ENCODE measurements at places on chromosomes 12 and 14. TPM values are rescaled to one million over a fixed set of nuclear protein-coding genes. Genes with fewer than 3 reads are reported as not detected.

Gene AREL1
- total RNA-seq: 50.2 TPM

- peak overlapping the region; percentile 88 for H3K27ac ChIP-seq
- H3K36me3 ChIP-seq: no peaks in the 10 kb centered on the region
- no peak for DNase-seq
- H3K4me1 ChIP-seq: peaks cover 98% of the 10 kb centered on the region
- H3K27me3 ChIP-seq: no peaks in the 10 kb centered on the region
- peak overlapping the region; percentile 83 for H3K4me3 ChIP-seq
Measured at GRCh38 chr14:73744874-73745529, 30.8 kb upstream of the PNMA1 start.

Gene ANO2
- not detected for total RNA-seq

Gene MYF5
- total RNA-seq: not detected

DNA sequence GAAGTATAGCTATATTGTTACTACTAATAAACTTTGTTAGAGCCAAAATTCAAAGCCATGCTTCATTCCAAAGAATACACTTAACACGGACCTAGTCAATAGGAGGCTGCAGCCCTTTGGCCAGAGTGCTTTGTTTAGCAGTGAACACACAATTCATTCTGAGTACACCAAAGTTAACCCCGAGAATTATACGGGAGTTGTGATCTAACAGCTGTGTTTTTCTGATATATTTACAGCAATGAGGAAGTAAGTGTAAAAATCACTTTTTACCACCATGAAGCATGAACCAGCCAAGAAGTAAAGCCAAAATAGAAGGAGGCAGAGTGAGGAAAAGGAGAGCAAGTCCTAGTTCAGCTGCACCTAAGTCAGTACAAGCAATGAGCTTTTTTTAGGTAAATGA is 156.8 kb upstream of the PDE3A start:
- no peaks in the 10 kb centered on the region for H3K36me3 ChIP-seq
- no peak overlapping the region for H3K4me3 ChIP-seq
- H3K27me3 ChIP-seq: no peaks in the 10 kb centered on the region
- H3K27ac ChIP-seq: no peak overlapping the region
- DNase-seq: no peak

DNA sequence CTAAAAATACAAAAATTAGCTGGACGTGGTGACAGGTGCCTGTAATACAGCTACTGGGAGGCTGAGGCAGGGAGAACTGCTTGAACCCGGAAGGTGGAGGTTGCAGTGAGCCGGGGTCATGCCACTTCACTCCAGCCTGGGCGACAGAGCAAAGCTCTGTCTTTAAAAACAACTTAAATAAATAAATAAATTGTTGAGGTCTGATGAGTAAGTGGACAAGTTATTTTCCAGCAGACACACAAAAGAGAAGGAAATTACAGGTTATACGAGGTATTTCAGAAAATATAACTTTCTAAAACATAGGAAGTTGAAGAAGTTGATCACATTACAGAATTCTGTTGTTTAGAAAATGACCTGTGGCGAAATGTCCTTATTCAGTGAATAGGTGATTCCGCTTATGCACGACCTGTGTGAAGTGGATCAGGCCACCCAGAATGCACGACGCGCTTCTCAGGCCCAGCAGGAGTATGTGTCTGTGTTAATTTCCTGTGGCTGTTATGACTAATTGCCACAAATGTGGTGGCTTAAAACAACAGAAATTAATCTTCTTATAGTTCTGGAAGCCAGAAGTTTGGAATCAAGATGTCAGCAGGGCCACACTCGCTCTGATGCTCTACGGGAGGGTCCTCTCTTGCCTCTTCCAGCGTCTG is 38.1 kb downstream of the P2RX7 start:
- DNase-seq: no peak
- no peaks in the 10 kb centered on the region for H3K27me3 ChIP-seq
- H3K4me3 ChIP-seq: no peak overlapping the region
- H3K4me1 ChIP-seq: no peaks in the 10 kb centered on the region

- H3K4me1 ChIP-seq: peaks cover 52% of the 10 kb centered on the region
- H3K4me3 ChIP-seq: peak overlapping the region; percentile 1
- no peak for DNase-seq
- no peaks in the 10 kb centered on the region for H3K27me3 ChIP-seq
Measured at GRCh38 chr12:1603269-1603993, 9.1 kb upstream of the FBXL14 start.

Gene ANO4
- total RNA-seq: not detected

Gene BICDL1
- 140 TPM for total RNA-seq

GRCh38 chr12:113128802-113129663 is 6.5 kb downstream of the RASAL1 start:
- H3K4me3 ChIP-seq: no peak overlapping the region
- H3K36me3 ChIP-seq: no peaks in the 10 kb centered on the region
- peaks cover 5% of the 10 kb centered on the region for H3K27me3 ChIP-seq

DNA sequence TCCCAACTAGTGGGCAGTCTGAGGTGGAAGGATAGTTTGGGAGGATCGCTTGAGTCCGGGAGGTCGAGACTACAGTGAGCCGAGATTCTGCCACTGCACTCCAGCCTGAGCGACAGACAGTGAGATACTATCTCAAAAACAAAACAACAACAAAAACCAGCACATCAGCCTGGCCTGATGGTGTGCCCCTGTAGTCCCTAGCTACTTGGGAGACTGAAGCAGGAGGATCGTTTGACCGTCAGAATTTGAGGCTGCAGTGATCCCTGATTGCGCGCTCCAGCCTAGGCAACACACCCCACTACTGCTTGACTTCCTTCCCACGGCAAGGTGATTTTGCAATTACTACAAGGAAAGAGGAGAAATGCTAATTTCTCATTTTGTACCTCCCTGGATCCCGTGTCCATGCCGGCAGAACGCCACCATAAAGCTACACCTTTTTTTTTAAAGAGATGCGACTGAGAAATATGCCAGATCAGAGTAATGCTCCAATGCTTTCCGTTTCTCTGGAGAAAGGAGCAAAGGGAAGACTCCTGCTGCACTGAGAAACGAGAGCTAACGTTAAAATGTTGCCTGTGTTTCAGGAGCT is 672 bp upstream of the SCFD1 start:
- H3K4me3 ChIP-seq: peak overlapping the region; percentile 99
- peaks cover 15% of the 10 kb centered on the region for H3K36me3 ChIP-seq
- H3K27ac ChIP-seq: peak overlapping the region; percentile 98
- no peaks in the 10 kb centered on the region for H3K27me3 ChIP-seq
- H3K4me1 ChIP-seq: peaks cover 53% of the 10 kb centered on the region

DNA sequence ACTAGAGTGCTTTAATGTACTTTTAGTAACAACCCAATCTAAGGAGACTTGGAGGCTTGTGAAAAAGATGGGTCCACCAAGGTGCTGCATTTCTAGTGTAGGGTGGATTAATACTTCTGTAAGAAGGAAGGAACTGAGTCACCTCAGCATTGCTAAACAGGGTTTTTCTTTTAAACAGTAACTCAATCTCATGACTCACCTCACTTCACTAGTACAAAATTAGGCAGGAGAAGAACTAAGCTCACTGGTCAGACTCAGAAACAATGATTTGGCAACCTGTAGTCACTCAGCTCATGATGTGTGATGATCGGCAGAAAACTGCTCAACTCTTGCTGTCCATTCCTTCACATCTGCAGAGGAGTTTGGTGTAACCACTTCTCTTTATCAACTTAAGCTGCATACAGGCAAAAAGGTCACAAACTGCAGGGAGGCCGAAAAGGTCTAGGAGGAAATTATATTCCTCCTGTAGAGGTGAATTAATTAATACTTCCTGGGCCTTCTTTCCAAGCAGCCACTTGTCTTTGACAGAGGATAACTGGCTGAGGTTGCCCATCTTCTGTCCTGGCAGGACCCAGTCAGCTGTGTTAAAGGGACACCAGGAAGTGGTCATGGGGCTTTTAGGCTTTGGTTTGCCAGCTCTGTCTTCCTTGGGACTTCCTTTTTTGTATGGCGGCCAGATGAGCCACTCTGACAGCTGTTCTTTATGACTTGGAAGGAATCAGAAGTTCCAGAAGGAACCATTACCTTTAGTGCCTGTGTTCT is 466.9 kb downstream of the FUT8 start:
- no peak overlapping the region for H3K4me3 ChIP-seq
- peak overlapping the region; percentile 18 for H3K27ac ChIP-seq
- H3K36me3 ChIP-seq: peaks cover 10% of the 10 kb centered on the region

Gene AKAP6
- 0.21 TPM for total RNA-seq

DNA sequence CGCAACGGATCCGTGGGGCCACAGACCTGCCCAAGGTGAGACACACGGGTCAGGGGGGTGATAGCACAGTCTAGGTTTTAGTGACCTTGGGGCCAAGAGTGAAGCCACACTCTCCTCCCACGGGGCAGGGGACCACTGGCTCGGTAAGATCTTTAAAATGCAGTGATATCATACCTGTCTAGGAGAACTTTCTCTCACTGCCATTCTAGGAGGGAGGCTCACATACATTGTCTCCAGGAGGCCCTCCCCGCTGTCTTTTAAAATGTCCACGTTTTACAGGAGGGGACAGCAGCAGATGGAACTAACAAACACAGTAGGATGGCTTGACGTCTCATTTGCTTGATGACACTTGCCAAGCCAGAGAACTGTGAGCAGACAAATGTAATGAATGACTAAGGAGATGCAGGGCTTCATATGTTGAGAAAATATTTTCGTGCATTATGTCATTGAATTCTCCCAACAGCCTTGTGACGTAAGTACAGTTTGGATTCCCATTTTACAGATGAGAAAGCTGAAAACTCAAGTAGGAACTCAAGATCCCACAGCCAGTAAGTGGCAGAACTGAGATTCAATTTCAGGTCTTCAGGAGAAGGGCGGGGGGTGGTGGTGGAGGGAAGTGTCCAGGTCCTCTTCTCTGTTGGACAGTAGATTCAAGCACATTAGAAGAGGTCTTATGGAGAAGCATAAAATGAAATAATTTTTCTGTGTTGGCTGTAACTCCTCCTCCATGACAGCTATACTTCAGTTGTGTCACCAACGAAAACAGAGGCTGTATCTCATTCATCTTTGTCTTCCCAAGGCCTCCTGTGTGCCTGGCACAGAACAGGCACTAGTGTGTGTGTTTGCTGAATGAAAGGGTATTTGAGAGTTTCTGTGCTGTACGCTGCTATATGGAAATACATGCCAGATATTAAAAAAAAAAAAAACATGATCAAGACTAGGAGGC is 2.1 kb downstream of the VASH1 start:
- H3K27ac ChIP-seq: no peak overlapping the region
- DNase-seq: no peak
- H3K4me3 ChIP-seq: peak overlapping the region; percentile 82
- no peaks in the 10 kb centered on the region for H3K36me3 ChIP-seq
- peaks cover 49% of the 10 kb centered on the region for H3K27me3 ChIP-seq

Gene SERPINA5
- total RNA-seq: not detected

Gene NELL2
- total RNA-seq: 16.4 TPM

- H3K36me3 ChIP-seq: peaks cover 31% of the 10 kb centered on the region
- no peaks in the 10 kb centered on the region for H3K27me3 ChIP-seq
- H3K27ac ChIP-seq: peak overlapping the region; percentile 94
- H3K4me1 ChIP-seq: peaks cover 70% of the 10 kb centered on the region
Measured at GRCh38 chr14:88005978-88006851, 1.3 kb downstream of the GPR65 start.

- H3K27me3 ChIP-seq: no peaks in the 10 kb centered on the region
- no peak for DNase-seq
- H3K27ac ChIP-seq: peak overlapping the region; percentile 99
Measured at GRCh38 chr14:99191395-99192027, 80.5 kb downstream of the BCL11B start.

Gene TAS2R13
- total RNA-seq: 0.96 TPM

Gene KLHDC1
- total RNA-seq: 0.93 TPM

Gene C12orf56
- total RNA-seq: 0.15 TPM

- H3K4me1 ChIP-seq: no peaks in the 10 kb centered on the region
- no peaks in the 10 kb centered on the region for H3K36me3 ChIP-seq
- H3K27ac ChIP-seq: no peak overlapping the region
- H3K27me3 ChIP-seq: no peaks in the 10 kb centered on the region
Measured at GRCh38 chr12:109763201-109763841, 49.7 kb downstream of the FAM222A start.

- H3K36me3 ChIP-seq: no peaks in the 10 kb centered on the region
- H3K4me1 ChIP-seq: no peaks in the 10 kb centered on the region
- no peaks in the 10 kb centered on the region for H3K27me3 ChIP-seq
- H3K27ac ChIP-seq: no peak overlapping the region
- H3K4me3 ChIP-seq: no peak overlapping the region
- DNase-seq: no peak
Measured at GRCh38 chr12:92658611-92659010, 44.2 kb upstream of the PLEKHG7 start.

- peaks cover 23% of the 10 kb centered on the region for H3K27me3 ChIP-seq
- no peak overlapping the region for H3K27ac ChIP-seq
- H3K36me3 ChIP-seq: no peaks in the 10 kb centered on the region
- H3K4me1 ChIP-seq: no peaks in the 10 kb centered on the region
- H3K4me3 ChIP-seq: no peak overlapping the region
Measured at GRCh38 chr12:1646569-1647284, 17.7 kb downstream of the WNT5B start.

Gene TTC9
- 6.6 TPM for total RNA-seq

Gene KRT6A
- total RNA-seq: not detected

Gene CLEC6A
- total RNA-seq: not detected

DNA sequence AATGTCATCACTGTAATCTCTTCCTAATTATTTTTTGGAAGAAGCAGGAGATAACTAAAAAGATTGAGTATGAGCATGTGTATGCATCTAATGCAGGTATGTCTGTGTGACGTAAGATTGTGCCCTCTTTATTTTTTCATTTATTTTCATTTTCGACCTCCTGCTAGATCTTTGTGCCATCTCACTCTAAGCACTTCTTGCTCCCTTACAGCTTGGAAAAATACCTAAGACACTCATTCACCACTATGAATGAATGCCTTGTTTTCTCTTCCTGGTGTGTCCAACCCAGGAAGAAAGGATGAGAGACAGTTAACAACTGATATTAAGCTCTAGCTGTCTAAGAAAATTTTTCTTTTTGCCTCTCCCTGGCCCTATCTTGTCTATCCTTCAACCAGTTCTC is 76.8 kb upstream of the CISTR start:
- no peak overlapping the region for H3K4me3 ChIP-seq
- no peak overlapping the region for H3K27ac ChIP-seq
- no peaks in the 10 kb centered on the region for H3K4me1 ChIP-seq
- peaks cover 20% of the 10 kb centered on the region for H3K27me3 ChIP-seq

DNA sequence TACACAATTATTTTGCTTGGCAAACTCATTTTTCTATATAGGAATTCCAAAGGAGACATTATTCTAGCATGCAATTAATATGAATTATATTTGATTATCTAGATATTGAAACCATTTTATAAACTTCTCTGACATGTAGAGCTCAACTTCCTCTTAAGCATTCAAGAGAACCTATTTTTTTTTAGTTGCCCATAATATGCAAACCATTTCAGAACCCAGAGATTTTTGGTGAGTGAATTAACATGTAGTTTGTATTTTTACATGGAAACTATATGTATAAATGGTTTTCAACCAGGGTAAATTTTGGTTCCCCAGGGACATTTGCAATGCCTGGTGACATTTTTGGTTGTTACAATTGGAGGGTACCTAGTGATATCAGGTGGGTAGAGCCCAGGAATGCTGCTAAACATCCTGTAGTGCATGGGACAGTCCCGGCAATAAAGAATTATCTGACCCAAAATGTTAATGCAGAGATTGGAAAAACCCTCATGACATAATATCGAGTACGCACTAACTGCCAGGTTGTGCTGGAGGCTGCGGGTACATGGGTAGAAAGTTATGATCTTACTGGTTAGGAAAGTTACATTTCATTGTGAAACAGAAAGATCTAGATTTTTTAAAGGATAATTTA is 338.9 kb upstream of the GARIN2 start:
- H3K4me1 ChIP-seq: no peaks in the 10 kb centered on the region
- no peak overlapping the region for H3K4me3 ChIP-seq
- H3K36me3 ChIP-seq: no peaks in the 10 kb centered on the region
- DNase-seq: no peak
- H3K27ac ChIP-seq: no peak overlapping the region
- H3K27me3 ChIP-seq: no peaks in the 10 kb centered on the region

All from activated T-helper 1 cell treated with anti-CD3 and anti-CD28 coated beads, Interleukin-12 subunit alpha, Interleukin-12 subunit beta, Interleukin-2, Interleukin-4 antibody, amounts not matched to agents 30 ng/mL and 10 ng/mL and 1 ng/mL, durations not matched to agents 14 hours and 24 hours and 36 hours (primary cell).